ENCODE measurements at places on chromosomes 7 and 10.

- DNase-seq: no peak
Observed at GRCh38 chr10:99329554-99330346, 594 bp downstream of the CNNM1 start.

DNA sequence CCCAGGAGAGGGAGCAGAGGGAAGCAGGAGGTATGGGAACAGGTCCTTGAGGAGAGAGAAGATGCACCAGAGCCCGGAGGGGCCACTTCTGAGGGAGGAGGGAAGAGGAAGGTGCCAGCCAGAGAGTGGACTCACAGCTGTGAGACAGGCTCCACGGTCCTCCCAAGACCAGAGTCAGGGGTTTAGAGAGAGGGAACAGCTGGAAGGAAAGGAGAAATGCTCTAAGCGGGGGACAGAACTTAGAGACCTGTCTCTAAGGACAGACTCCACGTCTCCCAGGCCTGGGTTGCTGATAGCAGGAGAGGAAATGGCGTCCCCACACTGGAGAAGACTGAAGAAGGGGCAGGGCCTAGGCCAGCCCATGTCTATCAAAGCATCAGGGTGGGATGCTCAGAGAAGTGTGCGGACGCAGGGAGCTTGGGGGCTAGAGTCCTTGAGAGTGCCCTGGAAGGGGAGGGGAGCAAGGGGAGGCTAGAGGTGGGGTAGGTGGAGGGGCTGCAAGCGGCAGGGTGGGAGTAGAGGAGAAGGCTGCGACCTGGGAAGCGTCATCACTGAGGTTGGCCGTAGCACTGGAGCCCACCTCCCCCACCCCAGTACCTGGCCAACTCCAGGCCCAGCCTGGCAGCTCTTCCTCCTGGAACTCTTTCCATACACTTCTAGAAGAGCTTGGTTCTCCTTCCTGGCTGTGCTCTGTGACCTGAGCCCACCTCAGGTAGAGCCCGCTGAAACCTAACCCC is 25.6 kb upstream of the GRID1 start:
- DNase-seq: no peak

DNA sequence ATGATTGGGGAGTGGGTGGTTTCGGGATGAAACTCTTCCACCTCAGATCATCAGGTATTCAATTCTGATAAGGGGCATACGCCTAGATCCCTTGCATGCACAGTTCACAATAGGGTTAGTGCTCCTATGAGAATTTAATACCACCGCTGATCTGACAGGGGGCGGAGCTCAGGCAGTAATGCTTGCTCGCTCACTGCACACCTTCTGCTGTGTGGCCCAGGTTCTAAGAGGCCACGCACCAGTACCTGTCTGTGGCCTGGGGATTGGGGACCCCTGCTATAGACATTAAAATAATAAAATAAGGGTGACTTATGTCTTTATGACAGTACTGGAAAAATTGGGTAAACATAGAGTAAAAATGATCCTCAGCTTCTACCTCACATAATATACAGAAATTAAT is 66.1 kb downstream of the SAMD9 start:
- DNase-seq: no peak

DNA sequence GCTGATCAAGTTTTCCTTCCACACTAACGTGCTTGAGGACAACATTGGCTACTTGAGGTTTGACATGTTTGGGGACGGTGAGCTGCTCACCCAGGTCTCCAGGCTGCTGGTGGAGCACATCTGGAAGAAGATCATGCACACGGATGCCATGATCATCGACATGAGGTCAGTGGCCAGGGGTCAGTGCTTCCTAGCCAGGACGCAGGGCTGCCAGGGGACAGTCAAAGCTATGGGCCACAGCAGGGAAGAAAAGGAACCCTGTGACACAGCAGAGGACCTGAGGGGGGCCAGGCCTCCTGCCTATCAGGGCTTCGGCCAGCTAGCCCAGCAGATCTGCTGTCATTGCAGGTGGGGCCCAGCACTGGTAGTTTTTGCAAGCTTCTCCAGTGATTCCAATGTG is 5.2 kb downstream of the RBP3 start:
- no peak for DNase-seq

GRCh38 chr10:7794251-7795026 is 6.5 kb downstream of the ATP5F1C start:
- no peak for DNase-seq
